ENCODE measurements at places on chromosomes 5 and 9.

DNA sequence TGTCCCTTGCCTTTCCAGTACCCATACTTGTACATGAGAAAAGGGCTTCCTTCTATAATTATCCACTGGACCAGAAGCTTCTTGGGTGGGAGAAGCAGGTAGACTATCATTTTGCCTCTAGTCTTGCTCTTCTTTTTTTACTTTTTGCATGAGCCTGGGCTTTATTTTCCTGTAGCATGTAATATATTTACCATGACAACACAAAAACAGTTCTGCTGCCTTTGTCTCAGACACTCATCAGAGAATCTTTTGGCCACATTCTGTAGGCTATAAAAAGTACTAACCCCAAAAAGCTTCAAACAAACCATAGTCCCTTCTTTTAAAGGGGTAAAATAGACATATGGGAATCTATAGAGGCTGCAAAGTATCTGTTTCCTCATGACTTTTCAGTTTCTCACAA, 339.2 kb upstream of the PIK3R1 start:
- no peak for DNase-seq

DNA sequence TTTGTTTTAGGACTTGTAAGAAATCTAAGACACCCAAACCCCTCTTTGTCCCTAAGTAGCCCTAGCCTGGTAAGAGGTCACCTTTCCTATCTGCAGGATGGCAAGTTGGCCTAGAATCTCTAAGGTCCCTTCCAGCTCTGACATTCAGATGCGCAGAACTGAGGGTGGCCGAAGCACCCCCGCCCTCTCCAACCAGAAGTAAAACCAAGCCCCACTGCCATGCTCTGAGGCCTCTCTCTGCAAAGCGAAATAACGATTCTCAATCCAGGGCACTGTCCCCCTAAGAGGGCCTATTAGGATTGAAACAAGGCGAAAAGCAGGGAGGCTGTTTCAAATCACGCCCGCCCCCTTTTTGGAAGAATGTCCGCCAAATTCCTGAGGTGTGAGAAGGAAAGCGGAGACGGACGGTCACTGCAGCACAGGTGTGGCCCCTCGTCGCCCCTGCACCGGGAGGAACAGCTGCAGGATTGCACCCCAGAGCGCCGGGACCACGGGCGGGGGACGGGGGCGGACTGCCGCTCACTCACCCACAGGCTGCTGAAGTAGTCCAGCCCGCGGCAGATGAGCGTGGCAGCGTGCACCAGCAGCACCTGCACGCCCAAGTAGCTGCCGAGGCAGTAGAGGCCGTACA, 824 bp downstream of the TMEM245 start:
- no peak for DNase-seq

GRCh38 chr5:121691478-121691877, 160.2 kb upstream of the FTMT start:
- DNase-seq, result no peak

GRCh38 chr5:178421699-178422399, 168.3 kb downstream of the COL23A1 start:
- no peak for DNase-seq

- DNase-seq, result no peak
Observed at GRCh38 chr5:179954434-179954833, 46.7 kb upstream of the TBC1D9B start.

DNA sequence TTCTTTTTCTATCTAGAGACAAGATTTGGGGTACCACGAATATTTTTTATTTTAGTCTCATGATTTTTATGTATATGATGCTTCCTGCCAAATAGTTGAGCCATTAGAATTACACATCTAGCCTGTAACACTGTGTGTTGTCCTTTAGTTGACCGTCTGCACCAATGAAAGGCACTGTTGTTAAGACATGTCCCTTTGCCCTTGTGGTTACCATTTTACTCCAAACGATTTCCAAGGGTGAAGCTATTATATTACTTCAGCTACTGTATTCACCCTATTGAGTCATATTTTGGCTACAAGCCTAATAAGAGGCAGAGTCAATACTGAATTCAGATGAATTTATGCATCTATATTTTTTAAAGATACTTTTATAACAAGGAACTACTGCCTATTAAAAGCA, 207.6 kb downstream of the CETN3 start:
- no peak for DNase-seq

DNA sequence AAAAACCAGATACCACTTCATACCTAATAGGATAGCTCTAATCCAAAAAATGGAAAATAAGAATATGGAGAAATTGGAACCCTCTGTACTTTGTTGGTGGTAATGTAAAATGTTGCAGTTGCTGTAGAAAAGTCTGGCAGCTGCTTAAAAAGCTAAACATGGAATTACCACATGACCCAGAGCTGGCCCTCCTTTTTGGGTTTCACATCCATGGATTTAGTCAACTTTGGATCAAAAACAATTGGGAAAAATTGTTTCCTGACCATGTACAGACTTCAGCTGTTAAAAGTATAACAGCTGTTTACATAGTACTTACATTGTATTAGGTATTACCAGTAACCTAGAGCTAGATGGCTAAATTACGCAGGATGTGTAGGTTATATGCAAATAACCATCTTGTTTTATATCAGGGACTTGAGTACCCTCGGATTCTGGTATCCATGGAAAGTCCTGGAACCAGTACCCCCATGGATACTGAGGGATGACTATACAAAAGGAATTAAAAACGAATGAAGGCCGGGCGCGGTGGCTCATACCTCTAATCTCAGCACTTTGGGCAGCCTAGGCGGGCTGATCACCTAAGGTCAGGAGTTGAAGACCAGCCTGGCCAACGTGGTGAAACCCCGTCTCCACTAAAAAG, 15.8 kb downstream of the DNAJA1 start:
- DNase-seq, result no peak

DNA sequence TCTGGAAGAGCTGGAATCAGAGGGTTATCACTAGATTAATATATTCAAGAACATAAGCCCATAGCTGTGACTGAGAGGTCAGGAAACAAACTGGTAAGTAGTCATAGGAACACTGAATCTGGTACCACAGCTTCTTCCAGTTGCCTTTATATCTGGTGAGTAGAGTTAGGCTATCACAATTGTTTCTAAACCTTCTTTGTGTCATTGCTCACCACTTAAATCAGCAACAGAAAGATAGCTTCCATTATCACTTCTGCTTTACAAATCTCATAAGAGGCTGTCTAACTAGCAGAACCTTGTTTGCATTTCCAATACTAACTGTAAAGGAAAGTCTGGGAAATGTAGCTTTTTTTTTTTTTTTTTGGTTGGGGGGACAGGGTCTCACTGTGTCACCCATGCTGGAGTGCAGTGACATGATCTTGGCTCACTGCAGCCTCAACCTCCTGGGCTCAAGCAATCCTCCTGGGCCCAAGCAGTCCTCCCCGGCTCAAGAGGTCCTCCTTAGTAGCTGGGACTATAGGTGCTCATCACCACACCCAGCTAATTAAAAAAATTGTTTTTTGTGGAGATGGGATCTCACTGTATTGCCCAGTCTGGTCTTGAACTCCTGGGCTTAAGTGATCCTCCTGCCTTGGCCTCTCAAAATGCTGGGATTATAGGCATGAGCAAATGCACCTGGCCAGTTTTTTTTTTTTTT, 22.0 kb downstream of the CDC42SE2 start:
- no peak for DNase-seq

GRCh38 chr9:91515074-91515687, 91.5 kb upstream of the NFIL3 start:
- DNase-seq, result no peak

GRCh38 chr5:136201870-136202269, 8.9 kb upstream of the SMIM32 start:
- no peak for DNase-seq

DNA sequence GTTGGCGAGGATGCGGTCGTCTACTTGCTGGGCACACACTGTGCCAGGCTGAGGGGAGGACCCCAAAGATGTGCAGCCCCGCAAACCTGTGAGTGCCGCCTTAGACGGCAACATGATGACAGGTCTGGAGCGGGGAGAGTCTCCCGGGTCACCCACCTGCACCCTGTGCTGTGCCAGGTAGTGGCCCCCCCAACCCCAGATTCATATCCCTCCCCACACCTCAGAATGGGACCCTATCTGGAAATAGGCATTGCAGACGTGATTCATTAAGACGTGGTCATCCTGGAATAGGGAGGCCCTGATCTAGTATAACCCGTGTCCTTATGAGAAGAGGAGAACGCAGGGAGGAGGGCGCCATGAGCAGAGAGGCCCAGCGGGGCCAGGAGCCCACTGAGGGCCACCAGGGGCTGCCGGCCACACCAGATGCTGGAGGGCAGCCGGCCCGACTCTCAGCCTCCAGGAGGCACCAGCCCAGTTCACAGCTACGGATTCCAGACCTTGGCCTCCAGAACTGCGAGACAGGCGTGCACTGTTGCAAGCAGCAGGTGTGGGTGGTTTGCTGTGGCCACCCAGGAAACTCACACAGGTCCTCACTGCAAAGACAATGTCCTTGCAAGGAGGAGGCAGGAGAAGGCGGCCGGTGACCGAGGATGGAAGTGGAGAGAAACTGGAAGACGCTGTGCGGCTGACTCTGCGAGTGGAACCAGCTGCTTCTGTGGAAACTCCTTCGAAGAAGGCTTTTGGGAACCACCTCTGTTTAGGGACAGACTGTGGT, 131.9 kb upstream of the LPCAT1 start:
- DNase-seq, result no peak

DNA sequence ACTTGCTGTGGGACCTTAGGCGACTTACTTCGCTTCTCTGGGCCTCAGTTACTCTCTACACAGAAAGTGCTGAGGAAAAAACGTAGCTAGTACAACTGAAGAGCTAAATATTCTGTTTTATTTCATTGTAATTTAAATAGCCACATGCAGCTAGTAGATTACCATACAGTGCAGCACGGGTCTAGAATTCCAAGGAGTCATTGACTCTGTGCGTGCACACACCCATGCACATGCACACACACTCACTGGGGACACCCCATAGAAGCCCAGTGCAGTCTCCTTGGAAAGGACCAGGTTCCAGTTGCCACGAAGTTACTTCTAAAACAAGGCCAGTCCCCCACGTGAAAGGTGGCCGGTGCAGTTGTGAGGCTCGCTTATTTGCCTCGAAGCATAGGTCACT, 17.0 kb downstream of the URM1 start:
- DNase-seq, result no peak

DNA sequence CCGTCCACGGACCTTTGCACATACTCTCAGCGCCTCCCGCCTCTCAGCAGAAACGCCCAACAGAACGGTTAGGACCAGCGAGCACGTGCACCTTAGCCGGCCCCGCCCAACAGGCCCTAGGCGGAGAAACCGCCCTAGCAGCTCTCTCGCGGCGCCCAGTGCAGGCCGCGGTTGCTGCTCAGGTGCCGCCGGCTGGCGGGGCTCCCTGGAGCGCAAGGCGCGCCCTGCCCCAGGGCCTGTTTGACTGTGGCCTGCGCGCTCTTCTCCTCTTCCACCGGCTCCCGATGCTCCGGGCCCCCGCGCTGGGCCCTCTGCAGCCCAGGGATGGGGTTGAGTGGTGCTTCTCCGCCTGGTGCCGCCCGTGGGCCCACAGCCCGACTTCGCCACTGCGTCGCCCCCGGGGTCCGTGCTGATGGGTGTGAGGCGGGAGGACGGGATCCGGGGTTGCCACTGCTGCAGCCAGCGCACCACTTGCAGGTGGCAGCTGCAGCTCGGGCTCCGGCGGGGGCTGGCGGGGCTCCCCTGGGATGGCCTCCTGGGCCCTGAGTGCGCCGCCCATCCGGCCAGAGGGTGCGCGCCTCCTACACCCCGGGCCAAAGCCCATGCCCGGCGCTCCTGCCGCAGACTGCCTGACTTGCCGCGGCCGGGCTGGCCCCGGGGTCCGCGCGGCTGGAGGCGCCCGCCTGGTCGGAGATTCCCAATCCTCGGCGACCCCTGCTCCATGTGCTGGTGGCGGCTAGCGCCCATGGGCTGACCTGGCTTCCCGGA, 1889.4 kb upstream of the CDH9 start:
- no peak for DNase-seq

DNA sequence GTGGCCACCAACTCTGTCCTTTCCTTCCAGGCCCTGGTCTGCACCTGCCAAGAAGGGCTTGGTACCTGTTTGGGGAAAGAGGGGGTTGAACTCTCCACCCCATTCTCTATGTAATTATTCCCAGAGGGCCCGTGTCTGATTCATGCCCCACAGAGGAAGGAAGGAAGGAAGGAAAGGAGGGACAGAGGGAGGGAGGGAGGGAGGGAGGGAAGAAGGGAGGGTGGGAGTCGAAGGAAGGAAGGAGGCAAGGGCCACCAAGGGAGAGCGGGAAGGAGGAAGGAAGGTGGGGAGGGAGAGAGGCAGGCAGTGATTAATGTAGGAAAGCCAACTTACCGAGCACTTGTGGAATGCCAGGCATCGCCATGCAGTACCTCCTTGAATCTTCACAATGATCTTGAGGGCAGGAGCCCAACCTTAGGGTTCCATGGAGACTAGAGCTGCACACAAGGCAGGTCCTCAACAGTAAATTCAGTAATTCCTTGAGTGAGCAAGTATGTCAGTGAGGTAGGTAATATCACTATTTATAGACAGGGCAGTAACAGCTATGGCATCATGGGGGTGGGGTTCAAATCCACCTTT, 75.8 kb downstream of the FGF18 start:
- DNase-seq, result no peak

DNA sequence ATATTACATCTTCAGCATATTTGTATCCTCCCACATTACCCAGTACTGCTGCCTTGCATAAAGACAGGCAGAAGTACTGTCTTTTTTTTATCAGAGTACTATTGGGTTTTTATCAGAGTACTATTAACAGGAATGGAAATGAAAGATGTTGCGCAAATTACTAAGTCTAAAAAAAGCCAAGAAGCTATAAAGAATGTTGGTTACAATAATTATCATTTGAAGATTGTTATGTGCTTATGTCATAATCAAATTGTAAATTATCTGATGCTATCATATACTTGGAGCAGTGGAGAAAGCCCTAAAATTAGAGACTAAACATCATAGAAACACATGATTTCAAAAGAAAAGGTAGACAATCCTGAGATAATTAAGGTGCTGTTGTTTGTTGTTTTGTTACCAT, 188.8 kb downstream of the CCDC192 start:
- DNase-seq, result no peak

DNA sequence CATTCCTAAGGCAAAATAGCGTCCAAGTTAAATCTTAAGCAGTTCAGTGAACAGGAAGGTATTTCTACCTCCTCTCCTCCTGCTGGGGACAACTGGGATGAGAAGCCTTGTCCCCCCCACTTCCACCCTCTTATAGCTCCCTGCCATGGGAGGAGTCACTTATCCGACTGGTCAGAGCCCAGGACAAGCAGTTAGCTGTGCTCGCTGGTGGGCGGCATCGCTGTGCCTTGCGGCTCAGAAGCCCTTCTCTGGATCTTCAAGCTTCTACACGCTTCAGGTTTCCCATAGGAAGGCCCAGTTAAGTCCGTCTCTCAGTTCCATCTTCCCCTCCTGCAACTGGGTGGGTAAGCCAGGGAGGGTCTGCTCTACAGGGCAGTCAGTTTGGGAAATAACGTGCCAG, 77.2 kb downstream of the PAX5 start:
- no peak for DNase-seq

DNA sequence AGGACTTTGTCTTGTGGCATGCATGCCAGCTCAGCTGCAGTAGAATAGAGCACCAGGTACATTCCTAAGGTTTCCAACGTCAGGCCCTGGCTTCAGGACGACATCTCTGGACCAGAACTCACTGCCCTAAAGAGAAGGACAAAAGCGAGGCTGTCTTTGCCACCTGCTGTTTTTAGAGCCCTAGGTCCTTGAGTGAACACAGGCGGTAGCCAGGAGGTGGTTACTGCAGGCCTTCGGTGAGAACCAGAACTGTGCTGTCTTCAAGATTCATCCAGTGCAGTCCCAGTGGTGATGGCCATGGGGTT, 288.9 kb upstream of the CDH18 start:
- no peak for DNase-seq
